ENCODE measurements at places on chromosomes 6 and 20. TPM values are rescaled to one million over a fixed set of nuclear protein-coding genes. Genes with fewer than 3 reads are reported as not detected.

DNA sequence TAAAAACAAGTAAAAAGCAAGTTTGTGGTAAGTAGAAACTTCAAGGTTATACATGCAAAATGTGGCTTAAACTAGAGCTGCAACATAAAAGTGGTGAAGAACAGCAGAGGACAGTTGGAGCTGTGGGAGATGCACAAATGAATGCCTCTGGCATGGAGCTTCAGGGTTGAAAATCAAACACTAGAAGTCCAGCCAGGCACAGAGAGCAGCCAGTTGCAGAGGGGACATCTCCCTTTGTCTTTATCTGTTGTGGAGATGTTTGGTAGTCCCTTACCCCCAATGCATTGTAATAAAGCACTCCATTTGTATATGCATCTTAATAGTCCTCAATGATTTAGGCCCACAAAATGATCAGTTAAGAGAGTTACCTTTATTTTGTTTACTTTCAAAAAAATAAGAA is 73.1 kb upstream of the C20orf144 start:
- DNase-seq, result no peak

GRCh38 chr6:158411998-158412397 is 99.7 kb downstream of the TULP4 start:
- DNase-seq, result no peak

- peak; percentile 40 for DNase-seq
Measured at GRCh38 chr6:44219815-44220784, 3.3 kb upstream of the SLC29A1 start.

- no peak for DNase-seq
Measured at GRCh38 chr6:5514353-5514752, 253.0 kb downstream of the FARS2 start.

Gene RNF8
- total RNA-seq, result 21.7 TPM

- DNase-seq, result no peak
Measured at GRCh38 chr20:11432407-11432806, 485.3 kb upstream of the BTBD3 start.

Gene PSMB9
- total RNA-seq, result 16.9 TPM

GRCh38 chr20:24773168-24773567 is 175.9 kb upstream of the CST7 start:
- no peak for DNase-seq

- peak; percentile 86 for DNase-seq
Measured at GRCh38 chr20:49938173-49939163, 2.3 kb downstream of the RNF114 start.

- peak; percentile 79 for DNase-seq
Measured at GRCh38 chr20:1802385-1803060, 92.7 kb upstream of the SIRPA start.

Gene HRH3
- not detected for total RNA-seq

Data from right cardiac atrium (tissue), 5 donors.